ENCODE measurements at places on chromosomes 16 and 17.

DNA sequence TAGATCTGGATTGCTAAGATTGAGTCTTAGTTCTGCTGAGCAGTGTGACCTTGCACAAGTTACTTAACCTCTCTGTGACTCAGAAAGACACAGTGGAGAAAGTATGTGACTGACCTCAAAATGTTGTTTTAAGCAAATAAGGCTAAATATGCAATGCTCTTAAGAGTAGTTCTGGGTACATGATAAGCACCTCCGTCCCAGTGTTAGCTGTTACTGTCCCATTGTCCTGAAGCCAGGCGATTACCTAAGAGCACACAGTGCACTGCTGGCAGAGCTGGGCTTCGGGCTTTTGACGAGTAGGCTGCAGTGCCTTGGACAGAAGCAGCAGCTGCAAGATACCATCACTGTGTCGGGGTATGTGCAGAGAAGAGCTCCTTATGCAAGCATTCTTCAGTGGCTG, 32.7 kb upstream of the FOXF1 start:
- no peak for DNase-seq

- DNase-seq: no peak
Observed at GRCh38 chr17:31926100-31926729, 10.6 kb upstream of the SUZ12 start.

DNA sequence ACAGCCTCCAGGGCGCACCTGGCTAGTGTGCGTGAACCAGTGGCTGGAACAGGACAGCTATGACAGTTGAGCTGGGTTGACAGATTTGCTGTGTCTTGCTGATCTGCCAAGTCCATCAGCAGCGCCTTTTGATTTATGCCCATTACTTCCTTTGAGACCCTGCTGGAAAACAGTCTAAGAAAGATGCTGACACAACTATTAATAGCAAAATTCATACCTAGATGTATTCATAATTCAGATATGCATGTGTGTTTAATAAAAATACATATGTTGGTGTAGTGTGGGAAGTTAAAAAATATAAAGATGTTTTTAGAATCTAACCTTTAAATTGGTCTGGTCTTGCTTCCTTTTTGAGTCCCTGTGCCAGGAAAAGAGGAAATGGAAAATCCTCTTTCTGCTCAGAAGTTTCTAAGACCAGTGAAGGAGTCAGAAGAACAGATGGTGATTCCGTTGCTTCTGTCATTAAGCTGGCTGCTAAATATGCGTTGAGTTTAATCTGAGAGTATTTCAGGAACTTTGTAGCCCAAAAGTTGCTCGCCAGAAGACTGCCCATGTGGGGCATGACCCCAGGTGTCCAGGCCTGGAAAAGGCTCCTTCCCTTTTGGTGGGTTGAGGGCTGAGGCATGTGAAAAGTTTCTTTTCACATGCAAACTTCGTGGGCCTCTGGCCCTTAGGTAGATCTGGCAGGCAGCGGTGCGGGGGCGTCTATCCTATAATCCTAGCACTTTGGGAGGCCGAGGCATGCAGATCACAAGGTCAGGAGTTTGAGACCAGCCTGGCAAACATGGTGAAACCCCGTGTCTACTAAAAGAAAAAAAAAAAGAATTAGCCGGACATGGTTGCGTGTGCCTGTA, 40.0 kb upstream of the ENDOV start:
- DNase-seq: no peak

DNA sequence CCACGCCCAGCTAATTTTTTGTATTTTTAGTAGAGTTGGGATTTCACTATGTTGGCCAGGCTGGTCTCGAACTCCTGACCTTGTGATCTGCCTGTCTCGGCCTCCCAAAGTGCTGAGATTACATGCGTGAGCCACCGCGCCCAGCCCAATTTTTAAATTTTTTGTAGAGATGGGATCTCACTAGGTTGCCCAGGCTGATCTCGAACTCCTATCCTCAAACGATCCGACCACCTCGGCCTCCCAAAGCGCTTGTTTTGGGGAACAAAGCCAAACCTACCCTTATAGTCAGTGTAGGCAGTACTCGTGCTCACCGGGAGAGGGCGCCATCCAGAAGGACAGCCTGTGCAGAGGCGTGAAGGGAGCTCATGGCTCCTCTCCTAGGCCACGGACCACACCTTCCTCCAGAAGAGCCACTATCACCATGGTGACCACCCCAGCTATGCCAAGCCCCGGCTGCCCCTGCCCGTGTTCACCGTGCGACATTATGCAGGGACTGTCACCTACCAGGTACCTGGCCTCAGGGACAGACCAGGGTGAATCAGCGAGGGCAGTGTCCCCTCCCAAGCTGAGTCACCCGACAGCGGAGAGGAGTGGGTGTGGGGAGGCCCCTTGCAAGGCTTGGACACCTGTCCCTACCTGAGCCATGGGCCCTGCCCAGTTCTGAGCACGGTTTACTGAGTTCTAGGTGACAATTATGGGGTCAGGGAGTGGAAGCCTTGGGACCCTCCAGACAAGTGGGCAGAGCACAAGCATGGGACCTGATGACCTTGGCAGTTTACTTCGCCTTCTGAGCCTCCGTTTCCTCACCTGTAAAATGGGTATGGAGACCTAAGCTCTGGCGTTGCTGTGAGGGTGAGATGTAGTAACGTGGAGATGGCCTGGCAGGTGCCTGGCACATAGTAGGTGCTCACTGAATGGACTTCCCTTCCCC, 13.7 kb downstream of the MYO15B start:
- peak; percentile 87 for DNase-seq

GRCh38 chr16:78310990-78311561, 211.6 kb downstream of the WWOX start:
- DNase-seq: no peak

- no peak for DNase-seq
Observed at GRCh38 chr17:32870027-32870670, 6.8 kb downstream of the MYO1D start.

DNA sequence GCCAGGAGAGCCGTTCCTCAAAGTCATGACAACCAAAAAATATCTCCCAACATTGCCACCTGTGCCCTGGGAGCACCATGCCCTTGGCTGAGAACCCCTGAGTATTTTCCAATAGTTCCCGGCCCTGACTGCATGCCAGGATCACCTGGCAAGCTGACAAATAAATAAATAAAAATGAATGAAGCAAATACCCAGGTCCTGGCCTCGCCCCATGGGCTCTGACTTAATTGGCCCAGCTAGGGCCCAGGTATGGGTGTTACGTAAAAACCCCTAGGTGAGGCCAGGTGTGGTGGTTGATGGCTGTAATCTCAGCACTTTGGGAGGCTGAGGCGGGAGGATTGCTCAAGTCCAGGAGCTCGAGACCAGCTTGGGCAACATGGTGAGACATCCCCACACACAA, 2.7 kb upstream of the C16orf74 start:
- no peak for DNase-seq

DNA sequence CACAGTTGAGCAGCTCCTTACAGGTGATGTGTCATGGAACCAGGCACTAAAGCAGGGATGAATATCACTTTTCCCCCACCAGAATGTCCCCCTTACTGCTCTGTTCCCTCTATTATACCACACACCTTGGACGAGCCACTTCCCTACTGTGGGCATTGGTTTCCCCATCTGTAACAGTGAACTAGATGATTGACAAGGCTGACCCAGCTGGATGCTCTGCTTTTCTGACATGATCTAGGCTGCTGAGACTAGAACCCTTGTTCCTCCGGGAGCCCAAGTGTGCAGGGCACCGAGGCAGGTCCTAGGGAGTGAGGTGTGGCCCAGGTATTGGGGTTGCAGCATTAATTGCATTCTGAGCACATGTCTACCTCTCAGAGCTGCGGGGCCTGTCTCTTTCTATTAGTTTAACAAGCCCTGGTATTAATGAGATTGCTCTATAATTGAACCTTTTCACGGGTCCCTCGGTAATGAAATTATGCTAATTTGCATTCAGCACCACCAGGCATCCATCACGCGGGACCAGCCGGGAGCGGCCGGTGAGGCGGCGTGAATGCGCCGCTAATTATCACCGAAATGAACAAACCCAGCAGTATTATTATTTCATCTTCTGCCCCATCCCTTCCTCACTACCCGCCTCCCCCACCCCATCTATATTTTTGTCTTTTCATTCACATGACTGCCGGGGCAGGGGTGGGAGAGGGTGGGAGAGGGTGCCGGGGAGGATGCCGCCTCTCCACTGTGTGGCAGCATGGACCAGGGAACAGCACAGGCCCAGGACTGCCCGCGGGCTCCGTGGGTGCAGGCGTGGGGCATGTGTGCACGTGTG, 121.1 kb downstream of the CYLD start:
- no peak for DNase-seq

DNA sequence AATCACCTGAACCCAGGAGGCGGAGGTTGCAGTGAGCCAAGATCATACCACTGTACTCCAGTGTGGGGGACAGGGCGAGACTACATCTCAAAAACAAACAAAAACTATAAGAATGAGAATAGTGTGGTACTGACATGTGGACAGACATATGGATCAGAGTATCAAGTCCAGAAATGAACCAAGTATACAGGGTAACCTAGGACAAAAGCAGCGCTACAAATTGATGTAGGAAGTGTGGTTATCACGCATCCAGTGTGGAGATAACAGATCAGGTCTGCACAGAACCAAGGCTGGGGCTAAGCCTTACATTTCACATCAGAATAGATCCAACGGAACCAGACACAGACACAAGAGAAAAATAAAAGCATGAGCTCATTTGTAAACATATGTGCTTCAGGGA, 23.0 kb upstream of the C16orf95 start:
- no peak for DNase-seq

DNA sequence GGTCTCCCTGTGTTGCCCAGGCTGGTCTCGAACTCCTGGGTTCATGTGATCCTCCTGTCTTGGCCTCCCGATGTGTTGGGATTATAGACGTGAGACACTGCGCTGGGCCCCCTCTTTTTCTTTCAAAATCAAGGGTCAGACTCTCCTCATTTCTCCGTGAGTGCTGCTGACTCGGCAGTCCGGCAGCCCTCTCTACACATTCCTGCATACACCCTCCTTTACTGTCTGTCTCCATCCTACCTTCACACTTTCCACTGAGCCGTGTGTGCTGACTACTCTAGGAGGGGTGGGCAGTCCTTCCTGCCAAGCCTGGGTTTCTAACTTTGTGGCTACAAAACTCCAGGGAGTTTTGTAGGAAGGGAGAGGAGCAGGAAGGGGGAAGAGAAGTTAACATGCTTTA, 195.2 kb downstream of the PARN start:
- DNase-seq: no peak

DNA sequence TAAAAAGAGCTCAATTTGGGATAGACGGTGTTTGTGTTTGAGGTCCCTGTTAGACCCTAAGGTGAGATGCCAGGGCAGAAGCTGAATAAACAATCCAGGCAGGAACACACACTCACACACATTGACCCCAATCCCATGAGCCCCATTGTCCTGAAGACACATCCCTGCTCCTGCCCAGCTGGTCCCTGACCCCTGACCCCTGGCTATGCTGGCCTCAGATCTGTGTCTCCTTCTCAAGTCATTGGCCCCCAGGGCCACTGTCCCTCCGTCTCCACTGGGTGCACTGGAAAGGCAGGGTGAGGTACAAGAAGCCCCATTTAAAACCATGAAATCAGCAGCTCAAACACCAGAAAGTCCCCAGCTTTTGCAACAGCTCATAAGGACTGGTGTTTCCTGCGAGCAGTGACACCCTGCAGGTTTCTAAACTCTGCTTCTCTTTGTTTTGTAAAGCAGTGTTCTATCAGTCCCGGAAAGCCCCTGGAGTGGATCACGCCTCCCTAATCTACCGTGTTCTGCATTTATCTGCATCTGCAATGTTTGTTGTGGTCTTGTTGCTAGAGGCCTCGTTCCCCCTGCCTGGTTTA, 18.0 kb upstream of the ASGR2 start:
- DNase-seq: peak; percentile 66

- no peak for DNase-seq
Observed at GRCh38 chr16:84197466-84198128, 6.6 kb downstream of the ADAD2 start.

DNA sequence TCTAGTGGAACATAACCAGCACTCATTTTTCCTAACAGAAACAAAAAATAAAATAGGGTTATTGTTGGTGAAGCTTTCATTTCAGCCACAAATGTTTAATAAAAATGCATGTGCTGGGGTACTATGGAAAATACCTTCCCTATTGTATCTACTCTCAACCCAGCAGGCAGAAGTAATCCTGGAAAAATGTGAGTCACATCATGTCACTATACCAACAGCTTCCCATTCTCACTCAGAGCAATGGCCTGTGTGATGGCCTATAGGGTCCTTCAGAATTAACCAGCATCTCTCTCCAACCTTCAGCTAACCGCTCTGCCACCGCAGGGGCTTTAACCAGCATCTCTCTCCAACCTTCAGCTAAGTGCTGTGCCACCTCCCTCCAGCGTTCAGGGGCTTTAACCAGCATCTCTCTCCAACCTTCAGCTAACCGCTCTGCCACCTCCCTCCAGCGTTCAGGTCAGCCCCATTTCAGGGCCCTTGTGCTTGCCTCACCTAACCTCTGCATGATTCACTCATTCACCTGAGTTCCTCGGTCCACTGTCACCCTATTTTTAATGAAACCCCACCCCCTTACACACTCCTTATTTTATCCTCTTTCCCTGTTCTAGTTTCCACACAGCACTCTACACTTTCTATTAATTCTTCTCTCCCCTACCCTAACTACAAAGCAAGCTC, 34.0 kb downstream of the UBE2G1 start:
- no peak for DNase-seq

DNA sequence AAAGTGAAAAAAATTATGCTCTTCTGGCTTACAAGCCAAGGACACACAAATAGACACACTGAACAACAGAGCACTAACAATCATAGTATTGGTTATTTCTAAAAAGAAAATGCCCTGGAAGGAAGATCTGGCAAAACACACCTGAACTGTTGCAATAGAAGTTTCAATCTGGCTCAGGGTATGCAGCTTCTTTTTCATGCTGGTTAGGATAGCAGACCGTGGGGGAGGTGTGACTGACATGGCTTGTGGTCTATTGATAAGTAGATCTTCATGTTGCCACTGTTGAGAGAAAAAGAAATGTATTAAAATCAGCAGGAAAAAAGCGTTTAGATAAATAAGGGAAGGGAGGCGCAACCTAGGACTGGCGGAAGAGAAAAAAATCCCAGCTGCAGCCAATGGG, 26.5 kb upstream of the ARL6IP1 start:
- no peak for DNase-seq

GRCh38 chr17:33686171-33686570, 393.1 kb upstream of the ASIC2 start:
- DNase-seq: no peak

DNA sequence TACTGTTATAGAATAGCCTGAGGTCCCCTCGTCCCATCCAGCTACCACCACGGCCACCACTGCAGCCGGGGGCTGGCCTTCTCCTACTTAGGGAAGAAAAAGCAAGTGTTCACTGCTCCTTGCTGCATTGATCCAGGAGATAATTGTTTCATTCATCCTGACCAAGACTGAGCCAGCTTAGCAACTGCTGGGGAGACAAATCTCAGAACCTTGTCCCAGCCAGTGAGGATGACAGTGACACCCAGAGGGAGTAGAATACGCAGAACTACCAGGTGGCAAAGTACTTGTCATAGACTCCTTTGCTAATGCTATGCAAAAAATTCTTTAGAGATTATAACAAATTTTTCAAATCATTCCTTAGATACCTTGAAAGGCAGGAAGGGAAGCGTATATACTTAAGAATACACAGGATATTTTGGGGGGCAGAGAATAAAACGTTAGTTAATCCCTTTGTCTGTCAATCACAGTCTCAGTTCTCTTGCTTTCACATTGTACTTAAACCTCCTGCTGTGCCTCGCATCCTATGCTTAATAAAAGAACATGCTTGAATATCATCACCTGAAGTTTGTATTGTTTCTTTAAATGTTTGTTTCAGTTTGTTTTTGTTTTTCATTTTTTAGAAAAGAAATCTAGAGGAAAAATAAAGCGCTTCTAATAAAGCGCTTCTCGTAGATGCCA, 388.3 kb downstream of the MAF start:
- DNase-seq: no peak

GRCh38 chr17:69575346-69575761, 160.9 kb downstream of the MAP2K6 start:
- DNase-seq: no peak

GRCh38 chr16:68367030-68367429, 56.2 kb downstream of the PRMT7 start:
- DNase-seq: no peak
